CD8-positive, alpha-beta T cell (primary cell): ENCODE measurements at places on chromosomes 12 and 14.

DNA sequence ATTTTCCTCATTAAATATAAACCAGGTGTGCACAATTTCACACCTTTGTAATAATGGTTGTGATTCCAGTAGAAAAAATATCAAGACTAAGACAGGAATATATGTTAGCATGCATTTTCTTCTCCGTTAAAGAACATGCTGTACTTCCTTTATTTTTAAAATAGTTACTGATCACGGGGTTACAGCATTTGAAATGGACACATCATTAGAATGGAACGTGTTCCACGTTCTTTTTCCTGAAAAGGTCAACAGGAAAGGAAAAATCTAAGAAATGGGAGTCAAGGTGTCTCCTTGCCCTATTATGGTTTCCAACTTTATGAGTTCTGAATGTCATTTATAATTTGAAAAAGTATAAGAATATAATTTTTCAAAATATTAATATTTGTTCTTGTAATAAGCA, 1325.7 kb downstream of the SLC16A7 start:
- no peak for DNase-seq

DNA sequence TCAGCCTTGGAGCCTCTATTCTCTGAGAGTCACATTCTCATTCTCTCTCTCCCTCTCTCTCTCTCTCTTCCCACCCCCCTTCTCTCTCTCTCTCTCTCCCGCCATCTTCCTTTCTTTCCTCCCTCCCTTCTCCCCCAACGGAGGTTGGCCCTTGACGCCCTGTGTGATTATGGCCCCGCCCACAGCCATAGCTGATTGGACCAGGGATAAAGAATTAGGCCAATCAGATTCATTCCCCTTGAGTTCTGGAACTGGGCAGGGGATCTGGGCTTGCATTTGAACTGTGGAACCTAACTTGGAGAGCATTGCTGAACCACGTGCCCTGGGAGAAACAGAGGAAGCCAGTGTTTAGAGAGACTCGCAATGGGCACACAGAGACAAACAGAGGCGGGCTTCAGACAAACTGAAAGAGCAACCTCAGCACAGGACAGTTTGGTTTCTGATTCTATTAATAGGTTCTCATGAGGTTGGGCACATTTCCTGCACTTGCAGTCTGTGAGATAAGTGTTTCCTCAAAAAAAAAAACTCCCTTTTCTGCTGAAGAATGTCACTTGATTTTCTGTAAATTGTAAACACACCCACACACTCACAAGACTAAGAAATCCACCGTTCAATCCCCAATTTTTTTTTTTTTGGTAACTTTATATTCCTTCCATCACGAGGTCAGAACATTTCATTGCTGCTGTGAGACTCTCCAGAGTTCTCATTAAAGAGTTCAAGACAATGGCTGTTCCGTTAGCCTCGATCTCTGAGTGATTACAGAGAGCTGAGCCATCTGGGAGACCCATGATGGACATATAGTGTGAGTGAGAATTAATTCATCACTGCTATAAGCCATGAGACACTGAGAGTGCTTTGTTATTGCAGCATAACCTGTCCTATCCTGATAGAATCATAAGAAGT, 3.5 kb upstream of the P2RX7 start:
- DNase-seq: peak; percentile 66

GRCh38 chr14:90419200-90419599, 22.4 kb downstream of the CALM1 start:
- no peak for DNase-seq

- DNase-seq: no peak
Measured at GRCh38 chr12:45721369-45721768, 8.1 kb upstream of the ARID2 start.

DNA sequence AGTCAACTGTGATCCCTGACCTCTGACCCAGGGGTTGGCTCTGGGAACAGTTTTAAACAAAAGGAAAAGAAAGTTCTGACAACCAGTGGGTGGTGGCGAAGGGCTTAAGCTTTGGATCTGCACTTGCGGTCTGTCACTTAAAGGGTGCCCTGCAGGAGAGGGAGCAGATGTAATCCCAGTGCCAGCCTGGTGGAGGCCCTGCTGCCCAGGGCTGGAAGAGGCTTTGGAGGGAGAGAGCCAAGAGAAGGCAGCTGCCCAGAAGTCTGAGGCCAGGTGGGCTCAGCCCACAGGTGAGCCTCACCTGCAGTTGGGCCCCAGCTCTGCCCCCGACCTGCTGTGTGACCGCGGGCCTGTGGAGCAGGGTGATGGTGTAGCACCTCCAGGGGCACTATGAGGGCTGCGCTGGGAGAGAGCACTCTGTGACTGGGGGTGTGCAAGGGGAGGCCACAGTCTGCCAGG, 19.1 kb downstream of the SH2B3 start:
- DNase-seq: no peak

DNA sequence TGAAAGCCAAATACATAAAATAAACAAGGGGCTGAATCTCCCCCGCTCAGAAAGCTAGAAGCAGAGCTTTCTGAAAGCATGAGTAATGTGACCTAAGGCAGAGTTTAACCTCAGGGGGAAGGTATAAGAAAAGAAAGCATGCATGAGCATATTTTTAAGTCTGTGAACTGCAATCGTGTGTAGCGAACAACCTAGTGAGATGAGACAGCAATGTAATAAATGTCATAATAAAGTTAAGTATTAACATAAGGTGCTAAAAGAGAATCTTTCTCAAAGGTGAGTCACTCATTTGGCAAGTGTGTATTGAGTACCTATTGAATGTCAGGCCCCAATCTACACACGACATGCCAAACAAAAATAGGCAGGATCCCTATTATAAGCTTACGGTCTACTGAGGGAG, 14.2 kb upstream of the WDR20 start:
- no peak for DNase-seq

DNA sequence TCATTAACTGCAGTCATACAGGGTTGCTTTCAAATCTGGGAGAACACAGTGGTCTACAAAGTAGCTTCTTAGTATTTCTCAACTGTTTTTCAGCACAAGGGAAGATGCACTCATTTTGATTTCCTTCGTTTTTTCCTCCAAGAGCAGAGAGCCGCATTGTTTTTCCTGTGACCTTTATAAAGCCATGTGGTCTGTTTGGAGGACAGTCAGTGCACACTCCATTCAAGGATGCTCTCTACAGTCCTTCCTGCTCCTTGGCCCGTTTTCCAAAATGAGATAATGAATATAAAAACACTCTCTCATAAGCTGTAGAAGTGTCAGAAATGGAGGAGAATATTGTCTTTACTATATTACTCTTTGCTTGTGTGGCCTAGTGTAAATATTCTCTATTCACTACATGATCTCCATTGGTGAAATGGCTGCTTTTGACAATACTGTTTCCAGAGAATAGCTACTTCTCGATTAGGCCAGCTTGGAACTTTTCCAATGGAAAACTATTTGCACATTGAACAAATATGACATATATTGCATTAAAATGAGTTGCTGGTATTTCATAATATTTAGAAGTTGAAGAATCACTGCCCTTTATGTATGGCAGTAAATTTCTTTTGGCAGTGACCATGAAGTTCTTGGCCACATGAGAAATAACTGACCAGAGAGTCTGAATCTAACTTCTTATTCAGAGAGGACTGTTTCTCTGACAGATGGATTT, 393.1 kb upstream of the RGS6 start:
- DNase-seq: no peak

DNA sequence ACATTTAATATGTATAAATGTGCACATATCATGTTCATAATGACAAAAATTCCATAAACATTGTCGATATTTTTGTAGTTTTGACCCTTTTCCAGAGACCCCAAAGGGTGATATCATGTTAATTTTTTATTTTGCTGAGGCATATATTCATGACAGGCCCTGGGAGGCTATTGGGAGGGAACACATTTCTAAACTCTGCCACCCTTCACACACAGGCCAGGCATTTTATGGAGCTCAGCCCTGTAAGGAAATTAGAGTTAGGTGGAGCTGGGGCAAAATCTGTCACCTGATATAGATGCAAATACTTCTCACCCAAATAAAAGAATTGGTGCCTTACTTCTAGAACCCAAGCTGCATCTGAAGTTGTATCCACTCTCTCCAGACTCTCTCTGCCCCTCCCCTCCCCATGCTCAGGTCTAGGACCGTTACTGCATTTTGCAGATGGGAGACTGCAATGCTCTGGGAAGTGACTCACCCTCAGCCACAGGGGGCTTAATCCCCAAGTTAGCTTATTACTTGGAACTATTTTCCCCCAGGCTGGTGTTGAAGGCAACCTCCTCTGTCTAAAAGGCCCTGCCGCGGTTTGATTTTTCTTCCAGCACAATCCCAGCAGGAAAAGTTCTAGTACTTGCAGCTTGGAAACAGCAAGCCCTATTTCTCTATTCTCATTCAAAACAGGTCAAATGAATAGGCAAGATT, 238.9 kb downstream of the EMP1 start:
- DNase-seq: no peak

- DNase-seq: no peak
Measured at GRCh38 chr14:89239023-89239422, 178.0 kb downstream of the FOXN3 start.

- no peak for DNase-seq
Measured at GRCh38 chr14:64502456-64502855, 1.2 kb downstream of the ZBTB25 start.

GRCh38 chr14:21039585-21040369, 2.4 kb upstream of the RNASE7 start:
- DNase-seq: no peak

GRCh38 chr12:55847603-55848291, 5.0 kb upstream of the MMP19 start:
- no peak for DNase-seq

- no peak for DNase-seq
Measured at GRCh38 chr12:24853094-24853493, 95.8 kb downstream of the BCAT1 start.

DNA sequence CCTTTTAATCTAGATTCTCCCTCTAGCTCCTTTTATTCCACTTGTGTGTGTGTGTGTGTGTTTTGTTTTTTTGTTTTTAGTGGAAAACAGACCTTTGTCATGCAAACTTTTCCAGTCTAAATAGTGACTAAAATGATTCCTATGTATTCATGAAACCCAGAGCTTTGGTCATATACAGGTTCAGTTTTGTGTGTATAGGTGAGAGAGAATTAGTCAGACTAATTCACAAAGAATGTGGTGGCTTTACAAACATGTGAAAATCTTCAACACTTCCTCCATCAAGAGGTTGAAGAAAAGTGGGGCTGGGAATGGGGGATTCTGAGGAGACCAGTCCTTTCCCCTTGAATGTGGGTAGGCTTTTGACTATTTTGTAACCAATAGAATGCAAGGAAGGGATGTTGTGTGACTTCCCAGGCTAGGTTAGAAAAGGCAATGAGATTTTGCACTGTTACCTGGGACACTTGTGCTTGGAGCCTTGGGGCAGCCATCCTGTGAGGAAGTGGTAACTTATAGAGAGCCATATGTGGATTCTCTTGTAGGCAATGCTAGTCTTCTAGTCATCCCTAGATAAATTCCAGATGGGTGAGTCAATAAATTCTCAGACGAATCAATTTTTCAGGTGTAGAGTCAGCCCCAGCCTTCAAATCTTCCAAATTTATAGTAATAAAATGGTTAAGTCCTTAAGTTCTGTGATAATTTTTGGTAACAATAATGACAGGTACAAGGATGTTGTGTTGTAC, 236.1 kb downstream of the CEP128 start:
- no peak for DNase-seq

DNA sequence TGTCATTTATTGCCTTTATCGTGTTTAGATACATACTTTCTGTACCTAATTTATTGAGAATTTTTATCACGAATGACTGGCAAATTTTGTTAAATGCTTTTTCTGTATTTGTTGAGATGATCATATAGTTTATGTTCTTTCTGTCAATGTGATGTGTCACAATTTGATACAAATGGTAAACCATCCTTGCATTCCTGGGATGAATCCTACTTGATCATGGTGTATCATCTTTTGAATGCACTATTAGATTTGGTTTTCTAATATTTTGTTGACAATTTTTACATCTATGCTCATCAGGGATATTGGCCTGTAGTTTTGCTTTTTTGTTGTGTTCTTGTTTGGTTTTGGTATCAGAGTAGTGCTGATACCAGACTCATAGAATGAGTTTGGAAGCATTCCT, 185.1 kb downstream of the NUBPL start:
- DNase-seq: no peak

- no peak for DNase-seq
Measured at GRCh38 chr14:80605536-80605935, 336.0 kb downstream of the CEP128 start.
